ENCODE measurements at places on chromosomes 13 and 19. TPM values are rescaled to one million over a fixed set of nuclear protein-coding genes. Genes with fewer than 3 reads are reported as not detected.

GRCh38 chr19:52237771-52238400 lies 31.5 kb upstream of the ZNF766 start:
- H3K27ac ChIP-seq = no peak overlapping the region
- H3K27me3 ChIP-seq = no peaks in the 10 kb centered on the region
- no peak overlapping the region for H3K4me3 ChIP-seq
- peak; percentile 42 for DNase-seq
- no peaks in the 10 kb centered on the region for H3K4me1 ChIP-seq

Gene ANGPTL8
- total RNA-seq = 0.51 TPM

Gene SNRNP70
- total RNA-seq = 284 TPM

Gene IGSF23
- total RNA-seq = not detected

DNA sequence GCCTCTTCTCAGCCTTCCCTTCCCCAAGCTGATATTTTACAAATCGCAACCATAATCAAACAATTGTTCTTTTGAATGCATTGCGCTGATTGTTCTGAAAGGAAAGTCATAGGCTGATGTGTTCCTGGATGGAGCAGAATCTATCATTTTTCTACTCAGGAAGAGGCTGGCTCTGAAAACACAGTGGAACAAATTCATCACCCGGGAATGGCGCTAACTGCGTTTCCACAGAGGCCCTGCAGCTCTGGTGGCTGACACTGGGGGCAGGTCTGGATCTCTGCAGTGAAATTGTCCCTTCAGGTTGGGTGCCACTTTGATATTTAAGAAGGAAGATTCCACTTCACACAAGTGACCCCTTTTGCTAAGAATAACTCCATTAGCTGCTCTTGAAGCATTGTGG lies 1060.8 kb downstream of the UQCRFS1 start:
- no peaks in the 10 kb centered on the region for H3K36me3 ChIP-seq
- H3K4me1 ChIP-seq = no peaks in the 10 kb centered on the region
- no peak overlapping the region for H3K4me3 ChIP-seq
- no peak for DNase-seq
- H3K27me3 ChIP-seq = no peaks in the 10 kb centered on the region
- no peak overlapping the region for H3K27ac ChIP-seq

All from ovary (tissue), 10 donors.